ENCODE measurements at places on chromosomes 12 and 14.

GRCh38 chr12:57101892-57102695 is 9.1 kb downstream of the STAT6 start:
- DNase-seq = no peak

DNA sequence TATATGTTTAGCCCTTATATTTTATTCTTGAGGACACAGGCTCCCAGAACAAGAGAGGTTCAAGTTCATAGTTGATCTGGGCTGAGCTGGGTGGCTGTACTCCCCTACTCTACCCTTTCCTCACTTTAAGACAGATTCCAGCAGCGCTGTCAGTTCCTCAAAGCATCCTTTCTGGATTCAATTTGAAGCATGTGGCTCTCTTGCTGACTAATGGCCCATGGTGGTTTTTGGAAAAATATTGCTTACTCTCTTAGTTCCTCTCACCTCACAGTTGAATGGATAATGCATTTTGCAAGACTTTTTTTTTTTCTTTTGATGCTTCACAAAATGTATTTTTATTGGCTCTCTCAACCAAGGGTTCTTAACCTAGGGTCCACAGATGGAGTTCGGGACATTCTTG is 4.1 kb downstream of the PELI2 start:
- DNase-seq = no peak

DNA sequence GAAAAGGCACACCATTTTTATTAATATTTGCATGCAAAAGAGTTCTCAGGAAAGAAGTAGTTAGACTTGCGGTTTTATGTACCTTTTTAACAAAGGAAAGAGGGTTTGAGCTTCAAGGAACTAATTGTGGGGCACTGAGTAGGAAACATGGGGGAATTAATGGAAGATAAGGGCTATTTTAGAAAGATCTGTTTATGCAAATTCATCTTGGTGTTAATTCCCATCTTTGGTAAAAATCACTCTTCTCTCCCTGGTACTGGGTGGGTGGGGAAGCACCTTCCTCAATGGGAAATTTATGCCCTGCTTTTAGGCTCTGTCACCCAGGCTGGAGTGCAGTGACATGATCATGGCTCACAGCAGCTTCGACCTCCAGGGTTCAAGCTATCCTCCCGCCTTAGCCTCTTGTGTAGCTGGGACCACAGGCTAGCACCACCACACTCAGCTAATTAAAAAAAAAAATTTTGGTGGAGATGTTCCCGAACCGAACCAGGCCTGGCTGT is 30.1 kb upstream of the RESF1 start:
- no peak for DNase-seq

GRCh38 chr12:77968021-77968420 is 137.3 kb downstream of the NAV3 start:
- DNase-seq = no peak

- DNase-seq = peak; percentile 90
Observed at GRCh38 chr12:26271889-26272492, 76.6 kb downstream of the SSPN start.

GRCh38 chr12:54386403-54387113 is 2.0 kb upstream of the ZNF385A start:
- DNase-seq = no peak

DNA sequence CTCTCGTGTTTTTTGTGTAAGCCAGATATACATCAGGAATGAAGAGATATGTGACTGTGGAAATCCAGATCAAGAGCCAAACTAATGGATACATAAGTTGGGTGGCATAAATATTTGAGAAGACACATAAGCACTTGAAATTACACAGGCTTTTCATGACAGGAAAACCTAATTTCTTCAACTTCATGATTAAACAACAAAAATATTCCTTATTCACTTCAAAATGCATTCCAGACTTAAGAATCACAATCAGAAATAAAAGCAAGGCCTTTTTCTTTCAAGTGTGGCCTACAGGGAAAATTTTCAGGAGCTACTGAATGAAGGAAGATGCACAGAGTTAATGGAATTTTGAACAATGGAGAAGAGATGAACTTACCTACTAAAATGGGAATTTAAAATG is 515.6 kb downstream of the FOXG1 start:
- DNase-seq = no peak

- no peak for DNase-seq
Observed at GRCh38 chr12:10717410-10717809, 5.7 kb downstream of the YBX3 start.

DNA sequence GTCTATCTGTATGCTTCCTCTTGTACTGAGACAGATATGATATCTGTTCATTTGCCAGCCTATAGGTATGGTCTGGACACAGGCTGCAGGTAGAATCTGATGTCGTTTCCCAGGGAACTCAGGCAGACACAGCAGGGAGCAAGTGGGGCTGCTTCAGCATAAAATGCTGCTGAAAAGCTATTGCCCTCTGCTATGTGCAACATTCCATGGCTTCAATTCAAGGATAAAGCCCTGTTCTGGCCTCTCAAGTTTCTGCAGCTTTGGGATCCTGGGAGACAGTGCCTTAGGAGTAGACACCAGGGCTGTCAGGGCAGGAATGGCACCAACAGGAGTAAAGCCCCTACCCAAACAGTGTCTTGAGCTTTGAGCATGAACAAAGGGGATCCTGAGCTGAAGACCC is 173.5 kb downstream of the SLC41A2 start:
- DNase-seq = no peak

Measured in mesothelial cell of epicardium (in vitro differentiated cells).